Endodermal cell (in vitro differentiated cells): ENCODE measurements at places on chromosomes 2 and 18. TPM values are rescaled to one million over a fixed set of nuclear protein-coding genes. Genes with fewer than 3 reads are reported as not detected.
A peak's percentile ranks its signal among the peaks of the same experiment; 100 is the strongest.

Gene IL36G
- total RNA-seq: 0.40 to 1.2 TPM in 2 of 3 replicates, not detected in the other

Gene KCNS3
- total RNA-seq: 2.2 to 11.1 TPM (median 10.2 TPM) in 3 replicates

DNA sequence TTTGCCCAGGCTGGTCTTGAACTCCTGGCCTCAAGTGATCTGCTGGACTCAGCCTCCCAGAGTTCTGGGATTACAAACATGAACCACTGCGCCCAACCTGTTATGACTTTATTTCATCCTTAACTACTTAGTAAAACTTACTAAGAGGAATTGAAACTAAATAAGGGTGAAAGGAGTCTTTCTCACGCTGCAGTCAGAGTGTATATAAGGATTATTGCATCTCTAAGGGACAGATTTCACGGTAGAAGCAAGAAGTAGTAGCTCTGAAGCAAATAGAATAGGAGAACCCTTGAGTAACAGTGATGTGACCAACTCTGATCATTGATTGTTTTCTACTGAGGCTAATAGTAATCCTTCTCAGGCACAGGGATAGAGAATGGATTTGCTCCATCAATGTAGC is 960.1 kb downstream of the CPS1 start:
- H3K4me3 ChIP-seq: no peak overlapping the region
- H3K36me3 ChIP-seq: peaks cover 5% of the 10 kb centered on the region
- H3K4me1 ChIP-seq: no peaks in the 10 kb centered on the region
- no peaks in the 10 kb centered on the region for H3K27me3 ChIP-seq
- H3K27ac ChIP-seq: no peak overlapping the region

DNA sequence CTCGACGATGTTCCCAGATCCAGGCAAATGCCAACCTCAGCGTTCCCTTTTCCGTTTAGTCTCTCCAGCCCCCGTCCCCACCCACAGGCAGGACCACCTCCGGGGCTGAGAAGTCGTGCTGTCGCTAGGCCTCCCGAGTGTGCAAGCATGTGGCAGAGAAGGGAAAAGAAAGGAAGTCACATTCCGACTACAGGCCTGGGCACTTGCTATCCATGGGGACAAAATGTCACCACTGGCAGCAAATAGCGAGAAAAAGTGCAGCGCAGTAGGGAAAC is 420 bp downstream of the PIGN start:
- peak overlapping the region; percentile 97 for H3K4me3 ChIP-seq
- DNase-seq: no peak
- H3K36me3 ChIP-seq: peaks cover 3% of the 10 kb centered on the region

DNA sequence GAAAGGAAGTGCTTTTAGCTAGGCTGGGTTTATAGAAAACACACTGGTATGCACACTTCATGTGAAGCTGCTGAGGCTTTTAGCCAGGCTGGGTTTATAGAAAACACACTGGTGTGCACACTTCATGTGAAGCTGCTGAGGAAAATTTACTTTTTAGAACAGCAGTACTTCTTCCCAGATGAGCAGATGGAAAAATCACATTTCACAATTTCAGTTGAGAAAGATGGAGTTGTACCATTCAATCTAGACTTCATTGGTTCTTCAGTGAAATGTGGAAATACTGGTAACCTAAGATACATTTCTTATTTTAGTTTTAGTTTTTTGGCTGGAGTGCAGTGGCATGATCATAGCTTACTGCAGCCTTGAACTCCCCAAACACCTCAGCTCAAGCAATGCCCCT is 11.1 kb downstream of the SNTG2 start:
- H3K27ac ChIP-seq: no peak overlapping the region
- no peaks in the 10 kb centered on the region for H3K4me1 ChIP-seq
- H3K4me3 ChIP-seq: no peak overlapping the region
- H3K27me3 ChIP-seq: no peaks in the 10 kb centered on the region

DNA sequence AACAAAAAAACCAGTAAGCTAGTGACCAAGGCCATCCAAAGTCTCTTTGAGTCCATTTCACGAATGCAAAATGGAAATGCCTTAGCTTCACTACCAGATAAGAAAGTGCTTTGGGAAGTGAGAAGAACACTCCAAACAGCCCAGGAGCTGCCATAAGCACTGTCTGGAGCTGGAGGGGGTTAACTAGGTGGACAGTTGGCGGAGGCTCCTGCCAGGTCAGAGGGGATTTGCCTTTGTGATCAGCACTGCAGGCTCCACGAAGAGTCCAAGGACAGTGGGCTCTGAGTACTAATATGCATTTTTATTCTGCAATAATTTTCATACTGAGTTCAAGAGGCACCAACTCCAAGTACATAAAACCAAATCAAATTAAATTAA is 233.3 kb upstream of the SMAD2 start:
- no peak overlapping the region for H3K4me3 ChIP-seq
- peak overlapping the region; percentile 56 for H3K27ac ChIP-seq
- peaks cover 42% of the 10 kb centered on the region for H3K27me3 ChIP-seq
- peaks cover 8% of the 10 kb centered on the region for H3K4me1 ChIP-seq

DNA sequence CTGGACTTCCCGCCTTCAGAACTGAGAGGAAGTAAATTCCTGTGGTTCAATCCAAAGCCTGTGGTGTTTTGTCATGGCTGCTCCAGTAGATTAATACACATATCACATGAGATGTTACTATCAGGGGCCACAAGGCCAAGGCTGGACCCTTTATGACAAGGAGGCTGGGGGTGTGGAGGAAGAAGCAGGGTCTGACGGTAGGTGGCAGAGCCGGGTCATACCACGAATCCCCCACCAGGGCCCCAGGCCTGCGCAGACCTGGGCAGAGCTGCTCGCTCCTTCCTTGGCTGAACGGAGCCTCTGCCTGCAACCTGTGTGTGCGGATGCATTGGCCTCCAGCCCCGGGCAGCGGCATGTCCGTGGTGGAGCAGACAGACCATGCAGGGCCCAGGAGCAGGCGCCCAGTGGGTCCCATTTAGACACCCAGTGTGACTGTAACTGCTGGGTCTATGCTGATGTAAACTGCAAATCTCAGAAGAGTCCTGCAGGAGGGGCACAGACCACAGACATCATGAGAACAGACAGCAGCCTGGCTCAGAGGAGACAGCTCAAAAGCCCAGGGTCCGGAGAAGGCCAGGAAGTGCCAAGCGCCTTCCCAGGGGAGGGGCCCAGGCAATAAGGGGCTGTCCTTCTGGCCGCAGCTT is 155.2 kb downstream of the PXDN start:
- H3K27me3 ChIP-seq: no peaks in the 10 kb centered on the region
- H3K4me3 ChIP-seq: no peak overlapping the region
- no peaks in the 10 kb centered on the region for H3K36me3 ChIP-seq
- DNase-seq: peak; percentile 80
- H3K27ac ChIP-seq: no peak overlapping the region
- peaks cover 2% of the 10 kb centered on the region for H3K4me1 ChIP-seq

- DNase-seq: no peak
- H3K4me1 ChIP-seq: no peaks in the 10 kb centered on the region
- no peaks in the 10 kb centered on the region for H3K36me3 ChIP-seq
- no peak overlapping the region for H3K4me3 ChIP-seq
Observed at GRCh38 chr2:167200019-167200418, 311.7 kb downstream of the XIRP2 start.

GRCh38 chr2:239880396-239880795 is 144.7 kb downstream of the NDUFA10 start:
- H3K36me3 ChIP-seq: no peaks in the 10 kb centered on the region
- H3K4me1 ChIP-seq: peaks cover 7% of the 10 kb centered on the region
- H3K27me3 ChIP-seq: no peaks in the 10 kb centered on the region
- no peak for DNase-seq

GRCh38 chr2:168424971-168425370 is 31.1 kb upstream of the CERS6 start:
- no peaks in the 10 kb centered on the region for H3K36me3 ChIP-seq
- DNase-seq: no peak
- no peaks in the 10 kb centered on the region for H3K27me3 ChIP-seq
